NCI-H1436 treated with DMSO at 0.1 percent for 48 hours (cell line): ENCODE measurements at places on chromosomes 7 and 10.

- DNase-seq = no peak
Measured at GRCh38 chr7:56009695-56010094, 41.5 kb downstream of the PSPH start.

- DNase-seq = no peak
Measured at GRCh38 chr10:131422731-131423130, 111.2 kb upstream of the TCERG1L start.

- DNase-seq = no peak
Measured at GRCh38 chr7:43364391-43364790, 218.5 kb upstream of the STK17A start.

DNA sequence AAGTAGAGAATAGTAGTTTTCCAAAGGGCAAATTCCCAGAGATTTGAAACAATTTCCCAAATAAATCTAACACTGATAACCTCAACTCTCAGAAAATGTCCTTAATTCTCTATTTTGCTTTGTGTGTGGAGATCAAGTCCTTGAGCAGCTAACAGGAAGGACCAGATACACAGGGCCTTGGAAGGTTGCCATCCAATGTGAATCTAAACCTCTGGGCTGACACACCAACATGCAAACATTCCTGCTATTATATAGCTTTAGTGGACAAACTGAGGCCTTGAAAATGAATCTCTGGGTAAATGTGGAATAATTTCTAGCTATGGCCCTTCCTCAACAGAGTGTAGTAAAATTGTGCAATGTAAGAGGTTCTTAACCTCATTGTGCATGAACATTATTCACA lies 44.1 kb upstream of the PARD3 start:
- DNase-seq = no peak

- no peak for DNase-seq
Measured at GRCh38 chr10:16192337-16192736, 244.5 kb upstream of the PTER start.

DNA sequence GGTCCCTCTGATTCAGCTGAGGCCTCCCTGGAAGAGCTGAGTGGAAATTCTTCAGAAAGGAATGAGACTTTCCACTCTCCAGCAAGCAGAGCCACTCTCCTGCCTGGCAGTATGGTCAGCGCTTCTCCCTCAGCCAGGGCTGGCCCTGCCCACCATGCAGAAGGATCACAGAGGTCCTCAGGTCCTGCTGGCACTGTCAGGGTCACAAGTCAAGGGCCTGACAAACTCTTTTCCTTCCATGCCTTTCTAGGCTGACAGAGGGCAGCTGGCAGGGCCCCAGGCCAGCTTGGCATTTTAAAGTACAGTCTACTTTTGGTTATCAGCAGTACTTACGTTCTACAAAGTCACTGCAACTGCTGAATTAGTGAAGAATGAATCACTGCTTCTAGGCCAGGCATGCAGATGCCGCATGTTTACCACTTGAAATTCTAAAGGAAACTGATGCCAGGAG lies 119.3 kb upstream of the FRMD4A start:
- no peak for DNase-seq

DNA sequence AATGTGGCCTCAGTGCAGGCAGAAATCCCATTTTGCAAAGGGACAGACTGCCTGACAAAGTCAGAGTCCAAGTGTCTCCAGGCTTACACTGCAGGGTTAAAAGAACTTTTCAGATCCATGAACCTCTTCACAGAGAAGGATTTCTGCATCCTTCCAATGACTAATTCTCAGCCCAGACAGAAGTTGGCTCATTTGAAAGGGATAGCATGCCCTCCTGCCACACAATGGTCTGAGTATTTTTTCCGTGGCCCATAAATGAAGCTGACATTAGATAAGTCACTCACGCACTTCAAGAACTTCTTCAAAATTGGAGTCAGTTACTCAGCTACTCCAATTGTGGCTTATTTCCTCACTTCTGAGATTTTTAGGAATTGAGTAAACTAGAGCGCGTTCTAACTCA lies 170.2 kb downstream of the PLXNA4 start:
- no peak for DNase-seq

- DNase-seq = no peak
Measured at GRCh38 chr7:150992833-150993302, 2.1 kb downstream of the NOS3 start.

DNA sequence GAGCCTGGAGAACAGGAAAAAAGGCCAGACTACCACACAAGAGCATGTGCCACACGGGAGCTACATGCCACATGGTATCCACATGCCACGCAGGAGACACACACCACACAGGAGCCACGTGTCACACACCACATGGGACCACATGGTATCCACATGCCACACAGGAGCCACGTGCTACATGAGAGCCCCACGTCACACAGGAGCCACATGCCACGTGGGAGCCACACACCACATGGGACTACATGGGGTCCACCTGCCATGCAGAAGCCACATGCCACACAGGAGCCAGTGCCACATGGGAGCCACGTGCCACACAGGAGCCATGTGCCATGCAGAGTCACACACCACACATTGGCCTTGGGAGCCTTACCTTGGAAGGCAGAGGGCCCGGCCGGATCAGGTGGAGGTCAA lies 244.4 kb upstream of the PPP2R2D start:
- no peak for DNase-seq

DNA sequence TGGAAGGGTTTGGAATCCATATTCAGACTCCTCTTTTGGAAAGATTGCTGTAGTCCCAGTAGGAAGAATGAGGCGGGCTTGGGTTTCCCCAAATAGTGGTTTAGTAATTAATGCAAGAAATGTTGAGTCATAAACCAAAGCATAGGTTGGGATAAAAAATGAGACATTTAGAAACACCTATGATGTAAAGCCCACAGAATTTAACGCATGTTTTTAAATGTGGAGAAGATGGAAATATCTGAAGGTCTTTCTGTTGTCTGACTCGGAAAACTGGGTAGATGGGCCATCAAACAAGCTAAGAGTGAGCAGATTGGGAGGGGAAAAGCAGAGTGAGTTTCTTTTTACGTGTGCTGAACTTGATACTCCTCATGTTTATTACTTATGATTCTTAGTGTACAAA lies 62.2 kb downstream of the LANCL2 start:
- DNase-seq = no peak

- DNase-seq = no peak
Measured at GRCh38 chr7:40937879-40938278, 765.0 kb downstream of the INHBA start.

DNA sequence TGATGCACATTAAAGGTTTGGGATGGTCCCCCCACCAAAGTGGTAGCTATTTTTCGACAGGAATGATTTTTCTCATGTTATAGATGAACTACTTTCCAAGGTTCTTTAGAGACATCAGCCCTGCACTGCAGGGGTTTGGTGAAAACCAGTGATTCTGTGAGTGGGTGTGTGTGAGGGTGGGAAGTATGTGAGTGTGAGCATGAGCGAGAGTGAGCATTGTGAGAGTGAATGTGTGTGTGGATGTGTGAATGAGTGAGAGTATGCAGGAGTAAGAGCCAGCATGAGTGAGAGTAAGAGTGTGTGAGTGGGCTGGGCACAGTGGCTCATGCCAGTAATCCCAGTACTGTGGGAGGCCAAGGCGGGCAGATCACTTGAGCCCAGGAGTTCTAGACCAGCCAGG lies 75.0 kb downstream of the GOLGA7B start:
- no peak for DNase-seq

GRCh38 chr10:77442699-77443189 lies 194.9 kb downstream of the KCNMA1 start:
- no peak for DNase-seq

DNA sequence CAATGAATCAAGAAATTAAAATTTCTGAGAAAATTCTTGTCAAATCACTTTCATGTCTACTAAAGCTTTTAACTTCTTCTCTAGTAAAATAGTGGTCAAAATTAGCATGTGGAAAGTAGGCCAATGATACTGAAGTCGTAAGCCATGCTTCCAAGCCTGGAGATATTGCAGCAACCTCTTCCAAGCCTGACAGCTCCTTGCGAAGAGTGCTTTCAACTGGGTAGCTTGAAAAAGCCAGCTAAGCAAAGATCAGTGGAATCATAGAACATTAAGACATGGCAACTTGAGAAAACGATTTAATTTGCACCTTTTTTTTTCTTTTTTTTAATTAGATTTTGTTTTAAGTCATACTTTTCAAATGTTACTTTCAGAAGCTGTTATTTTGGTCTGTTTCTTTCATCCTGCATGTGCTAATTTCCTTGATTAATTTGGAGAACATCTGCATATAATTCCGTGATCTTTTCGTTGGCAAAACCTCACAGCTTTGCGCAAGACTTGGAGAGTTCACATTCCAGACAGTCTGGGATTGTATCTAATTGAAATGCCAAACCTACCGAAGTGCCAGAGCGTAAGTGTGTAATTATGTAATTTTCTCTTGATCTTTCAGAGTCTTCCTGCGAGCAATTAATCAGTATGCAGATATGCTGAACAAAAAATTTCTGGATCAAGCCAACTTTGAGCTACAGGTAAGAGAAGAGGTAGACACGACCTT lies 142.2 kb upstream of the INSYN2A start:
- DNase-seq = no peak

DNA sequence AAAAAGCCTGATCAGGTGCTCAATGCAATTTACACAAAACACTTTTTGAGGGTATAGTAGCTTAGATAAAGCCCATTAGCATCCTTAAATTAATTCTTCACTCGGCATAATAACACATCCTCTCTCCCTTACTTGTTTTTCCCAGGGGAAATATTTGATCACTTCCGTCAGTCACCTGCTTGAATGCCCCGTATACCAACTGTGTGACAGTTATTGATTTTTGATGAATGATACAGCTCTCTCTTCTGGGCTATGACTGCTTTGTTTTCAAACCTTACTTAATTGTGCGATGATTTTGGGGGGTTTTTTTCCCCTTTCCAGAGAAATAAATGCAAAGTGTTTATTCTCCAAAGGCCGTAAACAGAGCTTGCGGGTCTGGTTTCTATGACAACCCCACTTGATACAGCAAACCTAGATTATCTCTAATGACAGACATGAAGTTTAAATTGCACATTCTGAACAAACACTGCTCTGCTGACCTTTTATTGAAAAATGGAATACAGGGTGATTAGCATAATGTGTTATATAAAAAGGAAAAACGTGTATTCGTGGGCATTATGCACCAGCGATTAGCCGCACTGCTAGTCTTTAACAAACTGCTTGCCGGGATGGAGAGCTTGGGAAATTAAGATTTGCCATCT lies 78.4 kb upstream of the NANOS1 start:
- DNase-seq = peak; percentile 79

DNA sequence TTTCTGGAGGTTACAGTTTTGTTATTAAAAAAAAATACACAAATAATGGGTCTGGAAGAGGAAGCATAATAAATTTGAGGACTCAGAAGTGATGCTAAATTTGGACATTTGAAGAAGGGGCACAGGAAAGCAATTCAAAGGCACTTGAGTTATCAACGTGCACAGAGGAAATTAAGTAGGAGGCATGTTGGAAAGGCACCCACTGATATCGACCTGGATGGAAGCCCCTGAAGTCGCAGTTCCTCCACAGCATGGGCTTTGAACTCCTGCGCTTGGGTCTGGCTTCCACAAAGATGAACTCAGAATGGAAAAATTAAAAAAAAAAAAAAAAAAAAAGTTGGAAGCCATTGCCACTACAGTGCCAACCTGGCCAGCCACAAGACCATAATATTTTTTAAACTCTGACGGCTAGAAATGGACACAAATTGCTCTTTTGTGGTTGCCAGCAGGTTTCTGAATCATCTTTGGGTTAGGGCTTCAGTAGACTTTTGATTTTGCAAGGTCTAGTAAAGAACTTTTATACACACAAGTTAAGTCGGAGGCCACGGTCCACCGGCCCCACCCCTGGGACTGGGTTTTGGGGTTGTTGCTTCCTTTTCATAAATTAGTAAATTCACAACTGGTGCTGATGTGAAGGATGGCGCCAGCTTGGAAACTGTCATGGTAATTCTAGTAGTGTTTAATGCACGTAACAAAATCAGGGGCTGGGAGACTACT lies 21.6 kb downstream of the JCAD start:
- DNase-seq = no peak

DNA sequence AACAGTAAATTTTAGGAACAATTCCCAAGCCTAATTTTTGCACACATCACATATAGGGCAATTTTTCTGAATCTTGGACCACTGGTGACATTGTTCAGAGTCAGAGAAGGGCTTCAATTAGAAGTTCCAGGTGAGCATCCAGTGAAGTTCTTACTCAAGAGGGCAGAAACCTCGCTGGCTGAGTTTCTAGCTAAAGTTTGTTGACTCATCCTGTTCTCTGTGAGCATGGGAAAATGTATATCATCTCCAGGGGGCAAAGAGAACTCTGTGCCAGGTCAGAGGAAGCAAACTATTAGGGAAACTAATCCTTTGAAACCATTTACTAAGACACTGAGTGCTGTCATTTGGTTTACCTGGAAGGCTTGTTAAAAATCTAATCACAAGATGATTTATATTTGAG lies 695.6 kb upstream of the IGFBP3 start:
- DNase-seq = no peak

DNA sequence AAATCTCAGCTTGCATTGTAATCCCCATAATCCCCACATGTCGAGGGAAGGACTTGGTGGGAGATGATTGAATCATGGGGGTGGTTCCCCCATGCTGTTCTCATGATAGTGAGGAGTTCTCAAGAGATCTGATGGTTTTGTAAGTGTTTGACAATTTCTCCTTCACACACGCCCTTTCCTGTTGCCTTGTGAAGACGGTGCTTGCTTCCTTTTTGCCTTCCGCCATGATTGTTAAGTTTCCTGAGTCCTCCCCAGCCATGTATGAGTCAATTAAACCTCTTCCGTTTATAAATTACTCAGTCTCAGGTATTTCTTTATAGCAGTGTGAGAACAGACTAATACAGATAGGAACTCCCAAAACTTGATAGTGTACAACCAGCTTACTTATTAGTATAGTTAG lies 98.6 kb downstream of the CREM start:
- DNase-seq = no peak

DNA sequence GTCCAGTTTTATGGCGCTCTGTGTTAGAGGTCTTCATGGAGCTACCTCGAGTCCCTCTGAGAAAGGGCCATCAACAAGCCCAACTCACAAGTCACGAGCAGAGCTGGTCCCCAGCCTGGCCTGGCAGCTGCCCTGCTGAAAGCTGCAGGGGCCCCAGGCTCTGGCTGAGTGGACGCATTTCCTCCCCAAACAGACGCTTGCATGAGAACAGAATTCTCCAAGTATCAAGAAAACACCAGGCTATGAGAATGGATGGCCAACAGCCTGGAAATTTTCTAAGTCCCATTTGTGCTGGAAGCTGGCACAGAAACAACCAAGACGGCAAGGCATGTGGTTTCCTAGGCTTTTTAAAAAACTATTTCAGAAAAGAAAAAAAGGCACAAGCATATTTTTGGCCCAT lies 114.8 kb downstream of the FAM53B start:
- DNase-seq = no peak

DNA sequence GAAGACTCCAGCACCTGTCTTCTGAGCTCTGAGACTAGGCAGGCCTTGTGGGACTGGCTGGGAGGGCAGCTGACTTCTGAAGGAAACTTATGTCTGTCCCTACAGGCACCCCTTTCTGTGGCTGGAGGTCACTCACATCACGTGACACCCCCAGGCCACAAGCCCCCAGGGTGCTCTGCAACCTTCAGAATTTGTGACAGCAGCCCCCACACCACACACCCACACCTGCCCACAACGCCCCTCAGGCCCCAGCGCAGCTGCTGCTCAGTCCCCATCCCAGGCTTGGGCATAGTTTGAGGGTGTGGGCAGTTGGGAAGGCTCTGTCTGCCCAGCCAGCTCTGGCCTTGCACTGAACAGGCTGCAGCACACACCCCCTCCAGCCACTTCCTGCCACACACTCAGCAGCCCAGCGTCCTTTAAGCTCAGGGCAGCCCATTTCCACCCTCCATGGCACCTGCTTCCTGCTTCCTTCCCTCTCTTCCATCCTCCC lies 80.0 kb upstream of the UNC5B start:
- no peak for DNase-seq
